ENCODE measurements at places on chromosomes 16 and 17.
A peak's percentile ranks its signal among the peaks of the same experiment; 100 is the strongest.

GRCh38 chr16:30521873-30522641, 4.3 kb downstream of the ZNF768 start:
- DNase-seq: no peak

- DNase-seq: no peak
These were observed 71.7 kb downstream of the SHCBP1 start for GRCh38 chr16:46549477-46549876.

- DNase-seq: no peak
These were observed 1115.8 kb upstream of the RBFOX1 start for GRCh38 chr16:6216836-6217235.

DNA sequence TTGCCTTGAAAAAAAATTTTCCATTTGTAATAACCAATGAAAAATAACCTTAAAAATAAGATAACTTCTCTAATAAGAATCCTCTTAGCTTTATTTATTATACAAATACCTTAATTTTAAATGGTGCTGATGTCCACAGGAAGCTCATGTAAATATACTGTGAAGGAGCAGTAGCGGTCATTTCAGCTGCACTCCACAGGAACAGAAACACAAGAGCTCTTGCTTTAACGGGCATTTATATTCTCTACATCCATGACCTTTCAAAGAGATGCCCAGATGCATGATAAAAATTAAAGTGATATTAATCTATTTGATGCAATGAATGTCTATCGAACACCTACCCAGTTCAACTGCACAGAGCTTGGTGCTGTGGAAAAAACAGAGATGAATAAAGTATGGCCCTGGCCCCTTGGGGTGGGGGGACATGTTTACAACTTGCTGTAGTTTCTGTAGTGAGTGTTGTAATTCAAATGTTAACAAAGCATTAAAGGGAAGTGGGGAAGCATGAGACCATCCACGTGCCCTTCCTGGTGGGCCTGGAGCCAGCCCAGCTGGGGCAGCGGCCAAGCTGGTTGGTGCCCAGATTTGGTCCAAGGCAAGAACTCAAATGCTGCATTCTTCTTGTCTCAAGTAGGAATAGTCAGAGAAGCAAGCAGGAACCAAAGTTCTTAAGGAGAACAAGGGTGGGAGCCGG, 47.9 kb downstream of the IQCK start:
- no peak for DNase-seq

DNA sequence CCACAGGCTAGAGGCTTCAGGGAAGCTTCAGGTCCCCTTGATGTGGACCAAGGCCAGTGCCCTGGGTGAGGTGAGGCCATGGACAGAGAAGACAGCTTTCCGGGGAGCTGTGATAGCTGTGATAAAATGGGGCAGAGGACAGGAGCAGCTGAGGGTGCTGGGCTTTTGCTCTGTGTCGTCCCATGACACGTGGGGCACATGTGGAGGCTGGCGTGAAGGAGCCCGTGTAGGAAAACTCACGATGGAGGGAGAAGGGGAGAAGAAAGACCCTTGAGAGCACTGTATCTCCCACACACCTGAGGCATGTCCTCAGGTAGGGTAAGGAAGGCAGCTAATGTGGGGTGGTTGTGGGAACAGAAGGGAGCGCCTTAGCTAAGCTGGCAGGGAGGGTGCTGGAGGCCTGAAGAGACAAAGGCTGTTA, 21.3 kb downstream of the B9D1 start:
- DNase-seq: no peak

DNA sequence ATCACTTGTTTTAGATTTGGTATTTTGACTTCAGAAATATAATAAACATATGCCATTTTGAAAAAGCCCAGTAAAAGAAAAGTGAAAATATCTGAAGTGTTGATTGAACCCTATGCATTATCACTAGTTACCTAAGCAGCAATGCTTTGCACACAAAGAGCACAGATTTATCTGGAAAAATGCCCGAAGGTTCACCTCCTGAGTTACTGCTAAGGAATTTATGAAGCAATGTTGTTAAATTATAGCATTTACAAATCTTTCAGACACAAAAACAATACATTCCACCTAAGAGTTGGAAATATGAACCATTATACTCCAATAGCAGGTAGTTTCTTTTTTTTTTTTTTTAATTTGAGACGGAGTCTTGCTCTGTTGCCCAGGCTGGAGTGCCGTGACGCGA, 38.9 kb upstream of the GHDC start:
- DNase-seq: no peak

- DNase-seq: no peak
These were observed 29.0 kb downstream of the ZC3H18 start for GRCh38 chr16:88599092-88599733.

DNA sequence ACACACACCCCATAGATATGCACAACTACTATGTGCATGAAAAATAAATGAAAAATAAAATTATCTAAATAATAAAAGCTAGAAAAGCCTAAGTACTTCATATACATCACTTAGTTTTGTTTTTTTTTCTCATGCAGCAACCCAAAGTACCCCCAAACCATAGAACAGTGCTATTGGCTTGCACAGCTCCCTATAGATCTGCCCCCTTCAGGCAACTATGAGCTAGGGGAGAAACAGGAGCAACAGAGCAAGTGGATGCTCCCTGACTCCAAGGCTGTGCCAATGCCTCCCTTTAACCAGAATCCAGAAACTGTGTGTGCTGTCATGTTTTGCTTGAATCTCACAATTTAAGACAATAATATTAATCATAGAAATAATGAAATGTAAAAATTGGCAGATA, 605.5 kb downstream of the TOX3 start:
- no peak for DNase-seq

DNA sequence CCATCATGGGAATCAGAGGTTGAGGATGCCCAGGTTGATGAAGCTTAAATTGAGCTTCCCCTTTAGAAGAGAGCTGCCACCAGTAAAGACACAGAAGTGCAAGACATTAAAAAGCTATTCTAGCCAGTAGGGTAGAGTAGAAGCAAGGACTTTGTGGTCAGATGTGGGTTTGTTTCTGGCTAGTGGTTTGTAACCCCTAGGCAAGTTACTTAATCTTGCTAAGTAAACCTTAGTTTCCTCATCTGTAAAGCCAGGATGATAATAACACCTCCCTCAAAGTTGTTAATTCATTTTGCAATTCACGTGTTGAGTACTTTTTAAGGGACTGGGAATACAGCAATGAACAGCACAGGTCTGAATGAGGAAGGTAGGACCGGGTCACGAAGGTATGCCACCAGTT, 3.6 kb downstream of the SNTB2 start:
- no peak for DNase-seq

DNA sequence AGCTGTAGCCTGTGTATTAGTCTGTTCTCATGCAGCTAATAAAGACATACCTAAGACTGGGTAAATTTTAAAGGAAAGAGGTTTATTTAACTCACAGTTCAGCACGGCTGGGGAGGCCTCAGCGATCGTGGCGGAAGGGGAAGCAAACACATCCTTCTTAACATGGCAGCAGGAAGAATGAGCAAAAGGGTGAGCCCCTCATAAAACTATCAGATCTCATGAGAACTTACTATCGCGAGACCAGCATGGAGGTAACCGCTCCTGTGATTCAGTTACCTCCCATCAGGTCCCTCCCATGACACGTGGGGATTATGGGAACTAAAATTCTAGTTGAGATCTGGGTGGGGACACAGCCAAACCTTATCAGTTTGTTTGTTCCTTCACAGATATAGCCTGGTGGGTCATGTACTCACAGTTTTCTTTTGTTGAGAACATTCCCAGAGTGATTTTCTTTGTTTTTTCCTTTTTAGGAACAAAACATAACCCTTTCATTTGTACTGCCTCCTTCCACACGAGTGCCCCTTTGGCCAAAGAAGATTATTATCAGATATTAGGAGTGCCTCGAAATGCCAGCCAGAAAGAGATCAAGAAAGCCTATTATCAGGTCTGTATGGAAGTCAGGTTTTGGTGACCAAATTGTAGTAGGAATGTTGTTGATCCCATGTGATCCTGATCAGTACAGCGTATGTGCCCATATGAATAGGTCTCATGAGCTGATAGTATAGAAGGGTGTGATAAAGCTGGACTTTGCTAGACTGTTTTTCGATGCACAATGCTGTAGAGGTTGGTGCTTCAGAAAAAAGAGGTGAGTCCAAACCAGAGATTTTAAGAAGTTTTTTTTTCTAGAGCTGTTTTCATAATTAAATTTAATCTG, 8.5 kb downstream of the DNAJA3 start:
- DNase-seq: no peak

GRCh38 chr16:48125888-48126287, 29.9 kb downstream of the ABCC12 start:
- DNase-seq: no peak

DNA sequence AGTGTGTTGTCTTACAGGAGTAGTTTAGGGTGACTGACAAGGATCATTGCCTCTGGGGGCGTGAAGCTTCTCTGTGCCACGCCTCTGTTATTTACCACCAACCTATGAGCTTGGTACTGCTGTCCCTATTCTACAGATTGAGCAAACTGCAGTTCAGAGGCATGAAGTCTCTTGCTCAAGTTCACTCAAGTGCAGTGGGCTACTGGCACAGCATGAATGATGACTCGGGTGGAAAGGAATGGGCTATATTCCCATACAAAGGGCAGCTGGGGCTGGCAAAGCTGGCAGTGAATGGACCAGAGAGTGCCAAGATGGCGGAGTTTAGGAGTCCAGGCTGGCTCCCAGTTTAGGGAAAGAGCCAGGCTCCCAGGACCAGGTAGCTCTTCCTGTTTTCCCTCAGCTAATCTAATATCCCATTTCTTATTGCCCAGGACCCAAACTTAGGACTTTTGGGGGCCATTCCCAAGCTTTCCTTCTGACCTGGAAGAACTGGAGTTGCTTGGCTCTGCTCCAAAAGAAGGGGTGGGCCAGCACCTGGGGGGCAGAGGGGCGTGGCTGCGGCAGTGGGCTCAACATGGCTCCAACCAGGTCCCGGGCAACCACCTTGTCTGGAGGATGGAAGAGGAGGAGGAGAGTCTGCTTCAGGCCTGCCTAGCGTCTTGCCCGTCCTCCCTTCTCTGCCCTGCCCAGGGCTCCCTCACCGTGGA, 12.9 kb downstream of the PLK1 start:
- no peak for DNase-seq

DNA sequence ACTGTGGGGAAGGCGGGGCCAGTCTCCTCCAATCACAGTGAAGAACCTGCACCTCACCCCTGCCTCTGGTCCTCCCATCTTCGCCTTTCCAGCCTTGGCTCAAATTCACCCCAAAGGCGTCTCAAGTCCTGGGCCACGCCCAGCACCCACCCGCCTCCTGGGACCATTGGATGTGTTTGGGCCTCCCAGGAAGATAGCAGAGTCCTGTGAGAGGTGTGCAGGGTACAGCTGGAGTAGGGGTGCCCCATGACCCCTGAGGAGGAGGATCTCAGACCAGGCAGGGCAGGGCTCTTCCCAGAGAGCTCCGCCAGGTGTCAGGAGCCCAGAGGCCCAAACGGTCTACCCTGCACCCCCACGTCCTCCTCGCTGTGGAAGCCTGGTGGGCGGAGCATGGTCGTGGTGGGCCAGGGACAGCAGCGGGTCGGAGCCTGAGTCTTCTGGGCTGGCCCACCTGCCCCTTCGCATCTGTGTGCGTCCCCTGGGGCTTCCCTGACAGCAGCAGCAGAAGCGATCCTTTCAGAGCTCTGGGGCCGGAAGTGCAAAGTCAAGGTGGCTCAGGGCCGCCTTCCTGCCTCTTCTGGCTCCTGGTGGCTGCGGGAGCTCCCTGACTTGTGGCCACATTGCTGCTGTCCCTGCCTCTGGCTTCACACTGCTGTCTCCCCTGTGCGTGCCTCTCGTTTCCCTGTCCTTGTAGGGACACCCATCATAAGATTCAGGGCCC, 34.9 kb upstream of the ZNF469 start:
- DNase-seq: no peak

- DNase-seq: no peak
These were observed 38.3 kb upstream of the AKAP1 start for GRCh38 chr17:57046749-57047148.

DNA sequence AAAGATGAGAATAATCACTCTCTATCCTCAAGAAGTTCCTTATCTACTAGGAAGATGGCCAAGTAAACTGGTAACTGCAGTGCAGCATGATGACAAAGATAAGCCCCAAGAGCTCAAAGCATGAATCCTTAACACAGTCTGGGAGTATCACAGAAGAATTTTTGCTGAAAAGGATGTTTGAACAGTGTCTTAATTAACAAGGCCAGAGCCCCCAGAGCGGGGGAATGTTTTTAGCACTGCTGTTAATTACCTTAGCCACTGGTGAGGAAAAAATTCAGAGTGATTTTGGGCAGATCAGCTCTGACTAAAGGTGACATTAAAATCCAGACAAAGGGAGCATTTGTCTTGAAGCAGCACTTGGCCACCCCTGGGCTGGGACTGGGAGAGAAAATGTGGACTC, 30.1 kb downstream of the ADAMTS18 start:
- no peak for DNase-seq

GRCh38 chr17:66580184-66580955, 254.5 kb upstream of the CACNG5 start:
- no peak for DNase-seq

GRCh38 chr17:58692239-58693055, at the start of gene RAD51C:
TSS of gene RAD51C (plus strand) at chr17:58692602. CDS start at chr17:58692644, 42 bp downstream.
- DNase-seq: peak; percentile 73

GRCh38 chr17:49962599-49963308, 6.2 kb upstream of the DLX4 start:
- DNase-seq: no peak

- no peak for DNase-seq
These were observed 80.3 kb upstream of the ZNF750 start for GRCh38 chr17:82920150-82920549.

DNA sequence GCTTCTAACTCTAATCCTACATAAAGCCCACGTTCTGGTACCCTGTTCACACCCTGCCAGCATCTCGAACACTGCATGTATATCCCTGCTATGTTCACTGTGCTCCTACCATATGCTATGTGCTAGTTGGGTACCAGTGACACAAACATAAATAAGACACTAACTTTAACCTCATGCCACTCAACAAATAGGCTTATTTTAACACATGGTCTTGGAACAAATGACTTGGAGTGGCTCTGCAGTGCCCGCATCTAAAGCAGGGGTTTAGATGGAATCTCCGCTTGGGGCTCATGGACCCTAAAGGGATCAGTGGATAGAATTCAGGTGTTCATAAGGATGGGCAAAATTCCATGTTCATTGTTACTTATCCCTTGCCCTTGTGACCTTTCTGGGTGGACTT, 175.7 kb upstream of the ZKSCAN2 start:
- no peak for DNase-seq

DNA sequence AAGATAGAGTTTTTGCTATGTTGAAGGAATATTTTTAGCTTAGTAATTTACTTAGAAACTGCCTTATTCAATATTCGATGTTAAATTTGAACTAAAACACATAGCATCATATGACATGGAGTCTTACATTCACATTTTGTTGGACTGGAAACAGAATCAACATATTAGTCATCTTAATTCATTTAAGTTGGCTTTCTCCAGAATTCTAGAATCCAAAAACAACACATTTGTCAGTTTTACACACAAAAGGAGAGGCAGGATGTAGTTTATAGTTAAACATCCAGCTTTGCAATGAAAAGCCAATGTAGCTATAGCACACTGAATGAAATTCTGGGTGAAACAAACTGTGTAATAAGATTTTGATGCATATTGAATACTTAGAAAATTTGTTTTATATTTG, 43.3 kb downstream of the WWOX start:
- DNase-seq: no peak
